ENCODE measurements at places on chromosomes 1 and 21.
A peak's percentile ranks its signal among the peaks of the same experiment; 100 is the strongest.

DNA sequence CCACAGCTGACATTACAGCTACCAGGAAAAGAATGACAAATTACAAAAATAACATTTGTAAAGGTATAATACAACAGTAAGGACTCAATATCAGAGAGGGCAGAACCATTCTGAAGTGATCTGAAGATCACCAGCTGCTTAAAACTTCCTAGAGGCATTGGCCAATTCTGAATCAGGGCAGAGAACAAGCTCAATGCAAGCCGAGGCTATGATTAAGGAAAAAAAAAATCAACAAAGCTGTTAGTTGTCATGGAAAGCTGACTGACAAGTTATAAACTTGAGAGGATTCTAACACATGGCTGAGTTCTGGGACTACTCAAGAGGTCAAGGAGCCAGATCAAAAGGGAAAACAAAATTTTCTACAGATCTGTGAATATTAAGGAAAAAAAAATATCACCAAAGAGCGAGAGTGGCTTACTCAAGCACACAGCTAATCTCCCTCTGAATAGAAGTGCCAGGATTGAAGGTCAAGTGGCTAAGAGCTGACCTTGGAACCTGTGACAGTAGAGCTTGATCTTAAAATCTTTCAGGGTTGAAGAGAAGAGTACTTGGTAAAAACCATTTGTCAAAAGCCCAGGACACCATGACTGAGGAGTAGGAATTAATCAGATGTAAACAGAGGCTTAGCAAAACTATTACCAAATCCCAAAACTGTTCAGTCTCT, 383.4 kb downstream of the USP25 start:
- DNase-seq = no peak

DNA sequence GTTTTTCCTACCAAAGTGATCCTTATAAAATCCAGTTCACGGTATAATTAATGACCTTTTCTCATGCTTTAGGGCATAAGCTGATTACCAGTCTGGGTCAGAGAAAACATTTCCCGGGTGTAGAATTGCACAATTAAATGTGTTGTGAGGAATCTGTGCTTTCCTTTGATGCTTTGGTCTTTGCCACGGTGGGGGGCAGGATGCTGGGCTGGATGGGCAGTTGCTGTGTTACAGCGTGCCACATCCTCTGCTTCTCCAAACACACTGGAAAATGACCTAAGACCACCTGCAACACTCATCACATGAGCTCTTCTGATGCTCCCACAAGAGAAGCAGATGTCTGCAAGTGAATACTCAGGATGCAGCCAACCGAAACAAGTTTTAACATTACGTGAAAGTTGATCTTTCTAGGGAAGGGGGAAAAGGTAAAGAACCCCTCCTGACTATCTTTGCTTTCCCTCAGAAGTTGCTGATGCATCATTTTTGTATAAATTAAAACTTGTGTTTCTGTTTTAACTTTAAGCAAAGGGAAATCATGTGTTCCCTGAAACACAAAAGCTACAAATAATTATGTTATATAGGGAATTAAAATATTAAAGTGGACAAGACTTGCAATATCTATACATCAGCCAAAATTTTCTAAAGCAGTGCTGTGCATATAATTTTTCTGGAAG, 515.3 kb upstream of the NR5A2 start:
- no peak for DNase-seq

DNA sequence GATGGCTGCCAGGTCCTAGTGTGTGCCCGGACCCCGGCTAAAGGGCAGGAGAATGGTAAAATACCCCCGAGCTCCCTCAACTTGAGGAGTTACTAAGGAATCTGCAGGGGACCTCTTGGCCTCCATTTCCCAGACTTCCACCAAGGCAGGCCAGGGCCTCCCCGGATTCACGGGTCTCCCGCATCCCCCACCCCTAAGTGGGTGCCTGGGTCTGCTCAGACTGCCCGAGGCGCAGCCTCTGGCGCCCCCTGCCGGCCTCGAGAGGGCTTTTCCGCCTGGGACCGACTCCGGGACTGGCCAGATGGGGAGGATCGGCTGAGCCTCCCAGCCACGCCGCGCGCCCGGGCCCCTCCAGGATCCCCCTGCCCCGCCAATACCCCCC, 1.7 kb downstream of the PLEKHG5 start:
- DNase-seq = peak; percentile 85

GRCh38 chr1:32651461-32652073, 559 bp downstream of the RBBP4 start:
- DNase-seq = peak; percentile 67

DNA sequence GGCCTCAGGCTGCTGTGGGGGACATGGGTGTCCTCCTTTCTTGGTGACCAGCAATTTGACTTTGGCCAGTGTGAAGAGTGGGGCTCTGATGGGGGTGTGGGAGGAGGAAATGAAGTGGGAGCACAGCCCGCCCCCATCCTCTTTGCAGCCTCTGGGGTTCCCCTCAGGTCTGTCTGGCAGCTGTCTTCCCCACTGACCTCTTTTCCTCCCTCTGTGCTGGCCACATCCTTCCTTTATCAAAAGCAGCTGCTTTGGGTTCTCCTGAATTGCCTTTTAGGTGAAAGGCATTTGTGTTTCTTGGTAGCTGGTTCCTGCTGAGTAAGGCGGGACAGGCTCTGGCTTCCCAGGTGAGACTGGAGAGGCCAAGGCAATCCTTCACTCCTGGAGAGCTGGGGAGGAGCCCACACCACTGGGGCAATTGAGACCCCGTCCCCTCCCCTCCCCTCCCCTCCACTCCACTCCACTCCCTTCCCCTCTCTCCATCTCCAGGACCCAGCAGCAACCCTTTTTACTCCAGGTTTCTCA, 24.9 kb downstream of the PCAT6 start:
- DNase-seq = no peak

DNA sequence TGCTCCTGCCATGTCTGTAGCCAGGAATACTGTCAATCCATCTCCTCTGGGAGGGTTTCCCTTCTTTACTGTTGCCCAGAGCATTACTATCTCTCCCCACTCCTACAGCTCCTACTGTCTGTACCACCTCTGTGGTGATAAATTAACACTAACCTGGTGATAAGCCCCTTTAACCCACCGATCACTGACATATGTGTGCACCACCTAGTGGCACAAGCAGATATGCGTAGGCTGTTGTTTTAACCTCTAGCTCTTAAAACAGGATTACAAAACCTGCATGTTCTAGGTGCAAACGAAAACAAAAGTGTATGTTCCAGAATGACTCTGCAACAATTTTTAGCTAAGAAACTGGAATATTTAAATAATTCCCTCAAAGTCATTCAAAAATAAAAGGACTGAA, 93.9 kb upstream of the BEND5 start:
- DNase-seq = no peak

GRCh38 chr21:14838400-14838799, 226.4 kb downstream of the NRIP1 start:
- no peak for DNase-seq

- DNase-seq = peak; percentile 40
Measured at GRCh38 chr1:3069491-3070308, 697 bp downstream of the PRDM16 start.

GRCh38 chr1:156922986-156923669, 2.7 kb downstream of the LRRC71 start:
- no peak for DNase-seq

DNA sequence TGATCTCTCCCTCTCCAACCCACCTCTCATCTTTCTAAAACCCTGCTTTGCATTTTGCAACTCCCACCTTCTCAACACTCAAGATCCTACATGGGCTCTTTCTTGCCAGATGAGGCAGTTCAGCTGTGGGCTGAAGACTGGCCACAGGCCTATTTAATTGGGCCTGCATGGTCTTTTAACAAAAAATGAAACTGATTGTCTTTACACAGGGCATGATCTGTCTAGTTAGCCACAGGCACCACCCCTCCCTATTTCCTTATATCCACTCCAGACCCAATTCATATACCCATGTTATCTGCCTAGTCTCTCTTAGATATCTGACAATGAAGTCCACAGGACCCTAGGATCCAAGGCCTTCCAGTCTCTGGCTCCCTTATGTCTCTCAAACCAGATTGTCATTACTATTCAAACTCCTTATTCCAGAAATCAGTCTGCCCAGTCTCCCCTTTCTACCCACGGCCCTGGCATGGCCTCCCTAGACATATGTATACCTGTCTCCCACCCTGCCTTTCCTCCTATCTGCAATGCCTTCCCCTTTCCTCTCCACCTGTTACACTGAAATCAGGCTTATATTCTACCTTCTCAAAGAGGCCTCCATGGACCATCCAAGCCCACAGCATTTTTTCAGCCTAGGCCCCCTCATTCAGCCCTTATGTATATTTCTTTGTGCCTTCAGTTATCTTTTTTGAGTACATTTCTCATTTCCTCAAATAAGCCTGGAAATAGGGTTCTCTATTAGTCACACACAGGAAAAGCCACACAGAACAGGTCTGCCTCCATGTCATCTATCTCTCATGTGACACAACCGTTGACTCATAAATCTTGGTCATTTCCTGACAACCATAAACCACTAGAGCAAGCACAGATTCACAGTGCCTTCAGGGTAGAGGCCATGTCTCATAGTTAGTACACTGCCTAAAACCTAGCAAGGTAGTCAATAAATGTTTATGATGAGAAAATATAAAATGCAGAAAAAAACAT, 39.0 kb downstream of the LPAR3 start:
- no peak for DNase-seq

DNA sequence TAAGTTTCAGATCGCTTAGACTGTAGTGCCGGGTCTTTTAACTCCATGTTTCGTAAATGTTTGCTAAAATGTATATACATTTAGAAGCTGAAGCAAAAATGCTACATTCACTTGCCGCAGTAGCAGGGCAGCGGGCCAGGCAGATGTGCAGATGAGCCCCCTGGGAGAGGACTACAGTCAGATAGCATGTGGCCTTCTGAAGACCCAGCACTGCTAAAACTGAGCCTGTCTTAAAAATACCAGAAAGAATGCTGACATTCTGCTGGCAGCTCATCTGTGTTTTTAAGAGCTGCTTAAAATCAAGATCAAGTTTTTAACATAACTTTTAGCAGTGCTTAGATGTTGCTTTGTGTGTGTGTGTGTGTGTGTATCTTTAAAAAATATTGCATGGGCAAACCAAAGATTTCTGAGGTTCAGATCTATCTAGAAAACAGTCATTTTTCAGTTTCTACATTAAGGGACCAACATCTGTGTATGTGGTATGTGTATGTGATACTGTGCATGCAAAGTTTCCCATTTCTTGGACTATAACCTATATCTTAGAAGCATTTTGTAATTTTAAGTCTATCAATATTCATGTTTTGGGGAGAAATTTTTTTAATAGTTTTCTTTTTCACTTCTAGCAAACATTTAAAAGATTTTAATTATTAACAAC, 31.7 kb downstream of the CHRM3 start:
- DNase-seq = peak; percentile 43

DNA sequence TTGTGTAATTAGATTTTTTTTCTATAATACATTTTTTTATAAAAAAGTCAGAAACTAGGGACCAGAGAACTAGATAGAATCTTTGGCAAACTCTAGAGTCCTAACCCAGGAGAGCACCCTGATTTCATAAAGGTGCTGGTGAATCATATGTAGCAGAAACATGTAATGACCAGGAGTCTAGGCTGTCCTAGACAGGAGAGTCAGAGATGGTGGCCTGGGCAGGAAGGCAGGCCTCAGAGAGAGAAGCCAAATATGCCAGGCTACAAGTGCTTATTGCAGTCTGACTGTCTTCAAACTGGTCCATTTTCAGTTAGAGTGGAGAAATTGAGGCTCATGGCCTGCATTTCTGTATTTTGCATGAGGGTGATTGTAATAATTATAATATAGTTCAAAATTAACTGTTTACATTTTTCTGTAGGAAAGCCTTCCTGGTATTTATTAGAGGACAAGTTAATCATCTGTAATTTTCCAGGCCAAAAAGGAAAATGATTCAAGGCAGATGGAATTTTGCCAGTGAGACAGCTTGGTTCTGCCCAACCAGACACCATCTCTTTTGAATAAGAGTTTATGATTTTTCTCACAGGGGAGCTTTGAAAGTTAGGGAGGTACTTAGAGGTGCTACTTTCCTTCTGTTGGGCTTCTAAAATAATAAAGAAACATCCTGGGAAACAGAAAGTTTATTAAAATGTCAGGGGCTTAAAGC, 129.8 kb downstream of the S1PR1 start:
- no peak for DNase-seq

DNA sequence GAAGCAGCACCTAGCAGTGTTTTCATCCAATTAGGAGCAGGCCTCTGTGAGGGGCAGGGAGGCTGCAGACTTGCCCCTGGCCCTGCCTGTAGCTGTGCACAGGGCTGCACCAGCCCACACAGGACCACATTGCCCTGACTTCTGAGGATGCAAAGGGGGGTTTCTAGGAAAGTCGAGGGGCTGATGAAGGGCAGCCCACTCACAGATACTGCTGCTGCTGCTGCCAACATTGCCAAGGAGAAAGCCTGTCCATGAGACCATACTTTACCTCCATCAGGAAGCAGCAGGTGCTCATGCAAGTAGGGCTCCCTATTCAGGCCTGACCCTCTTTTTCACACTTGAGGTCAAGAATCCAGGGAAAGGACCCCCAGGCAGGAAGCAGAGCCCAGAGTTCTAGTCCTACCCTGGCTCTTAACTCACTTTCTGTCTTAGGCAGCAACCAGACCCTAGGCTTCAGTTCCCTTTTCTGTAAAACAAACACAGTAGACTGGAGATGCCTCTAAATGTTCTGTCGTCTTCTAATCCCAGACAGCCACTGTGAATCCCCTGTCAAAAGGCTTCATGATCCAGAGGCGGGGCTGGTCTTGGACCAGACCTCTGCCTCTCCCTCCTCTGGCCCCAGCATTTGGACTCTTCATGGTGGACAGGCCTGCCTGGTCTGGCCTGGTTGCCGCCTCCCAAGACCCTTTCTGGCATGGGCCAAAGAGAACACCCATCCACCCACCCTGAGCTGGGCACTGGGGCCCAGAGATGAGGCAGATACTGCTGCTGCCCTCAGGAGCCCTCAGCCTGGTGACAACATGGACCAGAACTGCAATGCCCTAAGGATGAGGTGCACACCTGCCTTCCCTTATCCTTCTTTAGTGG, 120.2 kb downstream of the GLIS1 start:
- no peak for DNase-seq

DNA sequence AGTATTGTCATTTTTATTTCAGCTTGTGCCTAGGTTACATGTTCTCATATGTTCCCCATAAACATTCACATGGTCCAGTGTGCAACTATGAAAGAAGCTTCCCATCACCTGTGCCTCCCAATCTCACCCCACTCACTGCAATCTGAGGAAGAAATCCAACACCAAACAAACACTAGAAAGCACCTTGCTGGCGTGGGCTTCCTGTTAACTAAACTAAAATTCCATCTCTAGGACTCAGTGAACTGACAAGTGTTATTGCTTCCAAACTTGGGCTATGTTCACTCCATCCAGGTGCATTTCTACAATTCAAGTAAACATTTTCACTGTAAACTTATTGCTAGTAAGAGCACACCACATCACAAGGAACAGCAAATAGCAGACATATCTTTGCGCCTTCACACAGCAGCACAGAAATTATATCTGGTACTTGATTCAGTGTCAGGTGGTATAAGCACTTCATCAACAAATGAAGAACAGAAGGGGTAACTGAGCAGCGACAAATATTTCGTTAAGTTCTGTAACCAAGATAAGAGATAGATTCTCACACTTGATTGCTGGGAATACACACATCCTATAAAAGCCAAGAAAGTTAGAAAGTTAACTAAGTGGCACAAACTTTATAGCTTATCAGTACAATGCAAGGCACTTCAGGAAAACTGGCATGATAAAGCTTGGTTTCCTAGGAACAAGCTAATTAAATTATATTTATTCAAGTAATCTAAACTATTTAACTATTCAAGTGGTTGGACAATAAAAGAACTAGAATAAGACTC, 8.9 kb upstream of the KCNJ15 start:
- DNase-seq = no peak
